ENCODE measurements at places on chromosomes 6 and 20.

GRCh38 chr6:107819217-107819616 is 4.9 kb downstream of the SCML4 start:
- DNase-seq: no peak

DNA sequence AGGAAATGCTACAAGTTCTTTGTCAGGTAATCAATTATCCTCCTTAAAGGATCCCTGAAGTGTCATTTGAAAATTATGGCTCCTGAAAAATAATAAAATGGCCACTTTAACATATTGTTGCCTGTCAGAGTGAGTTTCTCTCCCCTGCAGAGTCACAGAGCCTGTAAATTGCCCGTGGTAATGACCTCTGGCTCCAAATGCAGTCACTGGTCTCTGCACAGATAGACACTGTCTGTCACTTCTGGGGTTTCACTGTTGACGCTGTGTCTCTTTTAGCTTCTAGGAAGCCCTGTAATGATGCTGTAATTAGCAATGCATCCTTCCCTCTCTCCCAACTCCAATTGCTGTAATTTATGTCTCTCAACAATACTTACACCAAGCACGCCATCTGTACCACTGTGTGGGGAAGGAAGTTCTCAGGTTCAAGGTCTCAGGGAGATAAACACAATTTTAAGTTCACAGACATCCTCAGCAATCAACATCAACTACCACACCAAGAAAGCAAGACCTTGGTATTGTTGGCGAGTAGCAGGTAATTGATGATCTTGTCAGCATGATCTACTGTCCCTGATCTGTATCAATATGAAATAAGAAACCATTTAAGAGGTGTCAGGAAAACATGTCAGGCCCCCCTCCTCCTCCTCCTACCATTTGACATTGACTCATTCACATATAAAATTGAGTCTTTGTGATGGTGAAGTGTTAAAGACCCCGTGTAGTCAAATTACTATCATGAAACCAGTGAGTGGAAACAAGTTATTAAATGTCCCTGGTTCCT is 91.2 kb upstream of the SULF2 start:
- no peak for DNase-seq

- no peak for DNase-seq
Observed at GRCh38 chr6:16840725-16841124, 79.5 kb upstream of the ATXN1 start.

DNA sequence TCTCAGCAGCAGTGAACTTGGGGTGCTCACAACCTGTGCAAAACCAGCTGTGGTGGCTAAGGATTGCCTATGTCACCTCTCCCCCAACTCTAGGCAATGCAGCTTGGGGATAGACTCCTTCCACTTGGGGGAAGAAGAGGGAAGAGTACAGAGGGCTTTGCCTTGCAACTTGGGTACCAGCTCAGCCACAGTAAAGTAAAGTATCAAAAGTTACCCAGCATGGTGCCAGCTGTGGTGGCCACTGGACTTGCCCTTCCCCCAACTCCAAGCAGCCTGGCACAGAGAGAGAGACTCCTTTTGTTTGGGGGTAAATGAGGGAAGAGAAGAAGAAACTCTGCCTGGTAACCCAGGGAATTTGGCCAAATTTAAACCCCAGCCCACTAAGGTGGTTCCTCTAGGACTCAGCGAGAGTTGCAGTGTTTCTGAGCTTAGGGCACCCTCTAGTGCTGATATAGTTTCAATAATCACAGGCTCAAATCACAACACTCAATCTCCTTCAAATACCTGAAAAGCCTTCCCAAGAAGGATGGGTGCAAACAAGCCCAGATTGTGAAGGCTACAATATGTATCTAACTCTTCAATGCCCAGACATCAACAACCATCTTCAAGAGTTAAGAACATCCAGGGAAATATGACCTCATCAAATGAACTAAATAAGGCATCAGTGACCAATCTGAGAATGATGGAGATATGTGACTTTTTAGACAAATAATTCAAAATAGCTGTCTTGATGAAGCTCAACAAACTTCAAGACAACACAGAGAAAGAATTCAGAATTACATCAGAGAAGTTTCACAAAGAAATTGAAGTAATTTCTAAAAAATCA is 7.6 kb upstream of the DEFB129 start:
- peak; percentile 25 for DNase-seq

DNA sequence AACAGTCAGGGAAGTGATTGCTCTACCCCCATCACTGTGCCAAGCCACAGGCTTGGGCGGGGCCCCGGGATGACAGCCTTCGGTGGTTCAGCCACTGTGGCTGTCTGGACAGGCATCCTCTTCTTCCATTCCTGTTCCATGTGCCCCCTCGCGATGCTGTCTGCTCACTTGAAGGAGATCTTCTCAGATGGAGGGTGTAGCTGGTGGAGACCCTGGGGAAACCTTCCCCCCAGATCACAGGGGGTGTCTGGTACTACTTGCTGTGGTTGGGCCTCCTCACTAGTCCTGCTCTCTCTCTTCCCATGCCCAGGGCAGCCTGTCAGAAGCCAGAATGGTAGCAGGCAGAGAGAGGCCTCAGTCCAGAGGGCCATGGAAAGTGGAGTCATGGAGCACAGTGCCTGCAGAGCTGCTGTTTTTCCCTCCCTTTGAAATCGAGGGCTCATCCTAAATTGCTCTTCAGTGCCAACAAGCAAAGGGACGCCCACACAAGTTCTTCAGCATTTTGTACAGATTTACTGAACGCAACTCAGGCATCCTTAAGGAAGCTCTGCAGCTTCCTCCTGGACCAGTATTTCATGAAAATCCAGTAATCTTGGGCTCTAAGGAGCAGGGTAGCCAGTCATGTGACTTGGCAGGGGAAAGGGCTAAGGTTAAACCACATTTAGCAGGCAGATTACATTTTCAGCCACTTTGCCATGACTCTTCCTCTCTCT is 326.6 kb downstream of the ZFAND3 start:
- no peak for DNase-seq

GRCh38 chr6:1202201-1202600 is 109.7 kb upstream of the FOXQ1 start:
- DNase-seq: no peak

DNA sequence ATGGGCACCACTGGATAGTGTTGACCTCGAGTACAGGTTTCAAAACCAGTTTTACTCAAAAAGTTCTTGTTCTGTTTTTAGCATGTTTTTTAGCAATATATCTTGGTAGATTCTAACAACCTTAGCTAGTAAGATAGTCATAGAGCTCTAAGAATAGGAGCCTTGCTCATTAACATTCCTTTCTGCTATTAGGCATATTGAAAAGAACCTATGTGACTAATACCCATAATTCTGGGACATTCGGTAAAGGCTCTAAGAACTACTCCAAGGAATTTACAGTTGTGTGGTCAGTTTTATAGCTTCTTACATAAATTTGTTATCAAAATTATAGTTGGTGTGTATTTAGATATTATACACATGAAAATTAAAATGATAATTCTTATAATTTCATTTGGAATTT is 11.6 kb downstream of the SLC9A8 start:
- DNase-seq: no peak

DNA sequence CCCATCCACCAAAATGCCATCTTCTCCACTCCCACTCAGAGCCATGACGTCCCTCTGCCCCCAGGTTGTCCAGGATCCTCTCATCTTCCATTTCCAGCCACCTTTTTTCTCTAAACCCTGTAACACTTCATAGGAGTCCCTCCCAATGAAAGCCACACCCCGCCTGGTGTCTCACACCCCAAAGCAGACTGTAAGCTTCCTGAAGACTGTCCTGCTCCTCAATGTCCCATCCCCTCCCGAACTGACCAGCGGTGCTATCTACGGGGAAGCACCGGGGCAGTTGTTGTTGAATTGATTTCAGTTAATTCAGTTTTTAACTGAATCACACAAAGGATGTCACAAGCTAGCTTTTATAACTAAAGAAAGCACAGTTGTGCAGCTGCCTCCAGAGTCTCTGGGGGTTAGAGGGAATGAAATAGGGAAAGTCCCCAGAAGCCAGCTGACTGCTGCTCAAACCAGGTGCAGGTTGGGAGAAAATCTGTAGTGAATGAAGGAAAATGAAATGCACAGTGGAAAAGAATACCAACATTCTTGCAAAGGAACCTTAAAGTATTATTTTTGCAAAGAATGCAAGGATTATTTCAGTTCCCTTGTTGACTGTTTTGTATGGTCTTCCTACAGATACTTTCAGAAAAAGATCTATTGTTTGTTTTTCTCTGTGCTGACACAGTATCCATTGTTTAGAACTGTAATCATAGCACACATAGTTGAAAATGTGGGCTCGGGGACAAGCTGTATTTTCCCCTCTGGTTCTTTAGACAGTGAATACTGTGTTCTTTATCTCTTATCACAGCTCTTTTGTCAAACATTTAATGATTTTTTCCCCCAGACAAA is 222.6 kb upstream of the QKI start:
- no peak for DNase-seq

DNA sequence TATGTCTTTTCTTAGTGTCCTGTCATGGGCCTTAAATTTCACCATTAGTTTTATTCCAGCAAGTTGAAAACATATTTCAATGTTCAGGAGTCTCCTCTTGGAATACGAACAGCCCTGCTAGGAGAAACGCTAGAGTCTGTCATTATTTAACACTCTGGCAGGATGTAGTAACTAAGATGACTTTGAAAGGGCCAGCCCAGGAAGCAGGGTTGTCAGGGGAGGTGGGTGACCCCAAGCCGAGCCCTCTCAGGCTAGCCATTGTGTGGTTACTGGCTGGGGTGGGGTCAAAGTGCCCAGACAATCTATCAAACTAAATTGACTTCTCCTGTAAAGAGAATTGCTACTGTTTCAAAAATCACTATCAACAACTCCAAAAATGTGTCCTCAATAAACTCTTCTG is 67.8 kb downstream of the LY86 start:
- no peak for DNase-seq

DNA sequence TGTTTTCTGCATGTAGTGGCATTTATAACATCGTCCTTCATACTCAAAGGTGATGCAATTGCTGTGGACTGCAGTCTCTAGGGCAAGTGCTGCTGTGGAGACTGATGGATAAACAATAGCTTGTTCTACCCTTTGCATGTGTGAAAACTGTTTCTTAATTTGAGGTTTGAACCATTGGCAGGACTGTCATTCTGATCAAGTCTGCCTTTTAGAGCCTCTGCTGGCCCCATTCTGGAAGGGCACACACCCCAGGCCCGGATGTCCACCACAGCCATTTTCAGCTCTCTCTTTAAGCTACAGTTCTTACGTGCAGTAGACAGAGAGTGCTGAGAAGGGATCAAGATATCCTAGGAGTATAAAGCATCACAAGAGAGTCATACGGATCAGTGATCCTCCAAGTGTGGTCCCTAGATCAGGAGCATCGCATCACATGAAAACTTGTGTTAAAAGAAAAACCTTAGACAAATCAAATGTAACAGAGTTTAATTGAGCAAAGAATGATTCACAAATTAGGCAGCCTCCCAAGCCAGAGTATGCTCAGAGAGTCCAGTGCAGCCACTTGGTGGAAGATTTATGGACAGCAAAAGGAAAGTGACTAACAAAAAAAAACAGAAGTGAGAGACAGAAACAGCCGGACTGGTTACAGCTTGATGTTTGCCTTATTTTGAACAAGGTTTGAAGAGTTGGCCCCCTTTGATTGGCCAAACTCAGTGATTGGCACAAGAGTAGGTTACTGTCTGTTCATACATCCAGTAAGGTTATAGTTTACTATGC is 52.0 kb downstream of the FRK start:
- no peak for DNase-seq

DNA sequence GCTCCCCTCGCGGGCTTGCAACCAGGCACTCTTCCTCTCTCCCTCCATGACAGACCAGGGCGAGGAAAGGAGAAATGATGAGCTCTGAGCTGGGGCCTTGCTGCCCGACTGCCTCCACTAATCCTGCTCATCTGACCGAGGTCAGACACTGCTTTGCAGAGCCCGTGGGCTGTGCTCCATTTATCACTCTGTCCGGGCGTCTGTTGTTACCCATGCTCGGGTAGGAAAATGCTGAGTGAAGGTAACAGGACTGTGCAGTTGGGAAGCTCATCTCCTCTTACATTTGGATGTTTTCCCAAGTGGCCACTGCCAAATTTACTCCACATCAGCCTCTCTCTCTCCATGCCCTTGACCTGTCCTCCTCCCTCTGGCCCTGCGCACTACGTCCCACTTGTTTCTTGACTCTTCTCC is 14.6 kb downstream of the RPS6KA2 start:
- DNase-seq: peak; percentile 65

Data from WERI-Rb-1 (cell line).